Activated CD4-positive, alpha-beta T cell treated with anti-CD3 and anti-CD28 coated beads for 48 hours (primary cell): ENCODE measurements at places on chromosomes 5 and 9.

GRCh38 chr9:37410969-37411785, 11.3 kb upstream of the GRHPR start:
- DNase-seq = peak; percentile 56

DNA sequence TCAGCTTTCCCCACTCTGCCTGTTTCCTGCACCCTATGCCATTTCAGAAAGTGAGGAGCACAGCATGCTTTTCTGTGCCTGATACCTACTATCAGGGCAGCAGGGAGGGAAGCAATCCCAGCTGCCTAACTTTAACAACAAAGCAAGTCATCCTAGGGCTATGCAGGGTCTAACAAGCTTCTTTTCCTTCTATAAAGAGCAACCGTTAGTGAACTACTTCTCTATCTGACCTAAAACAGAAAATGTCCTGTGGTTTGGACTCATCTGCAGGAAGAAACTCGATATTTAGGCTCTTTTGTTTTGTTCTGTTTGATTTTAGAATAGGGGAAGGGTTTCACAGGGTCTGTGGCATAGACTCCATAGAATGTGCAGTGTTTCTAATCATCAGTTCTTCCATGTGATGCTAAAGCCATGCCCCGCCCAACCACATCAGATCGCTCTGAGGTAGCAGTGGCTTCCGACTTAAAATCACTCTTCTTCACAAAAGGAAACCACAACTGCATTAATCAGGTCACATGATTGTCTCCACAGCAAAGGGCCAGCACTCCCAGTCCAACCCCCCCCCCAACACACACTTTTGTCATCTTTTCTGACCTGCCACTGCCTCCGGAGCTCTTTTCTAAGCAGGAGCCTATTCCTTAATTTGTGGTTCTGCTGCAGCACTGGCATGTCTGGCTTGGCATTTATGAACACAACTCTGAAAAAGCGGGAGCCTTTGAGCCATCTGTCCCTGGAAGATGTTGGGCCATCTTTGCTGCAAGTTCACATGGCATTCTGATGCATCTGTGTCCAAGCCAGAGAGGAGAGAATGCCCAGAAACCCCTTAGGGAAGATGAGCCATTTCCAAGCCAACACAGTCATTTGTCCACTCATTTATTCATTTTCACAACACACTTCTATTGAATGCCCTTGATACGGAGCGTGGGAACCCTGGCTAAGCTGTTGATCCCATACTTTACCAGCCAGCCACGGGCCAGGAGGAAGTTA, 71.6 kb downstream of the CFAP90 start:
- no peak for DNase-seq

GRCh38 chr5:86824637-86825036, 206.9 kb downstream of the COX7C start:
- DNase-seq = no peak

DNA sequence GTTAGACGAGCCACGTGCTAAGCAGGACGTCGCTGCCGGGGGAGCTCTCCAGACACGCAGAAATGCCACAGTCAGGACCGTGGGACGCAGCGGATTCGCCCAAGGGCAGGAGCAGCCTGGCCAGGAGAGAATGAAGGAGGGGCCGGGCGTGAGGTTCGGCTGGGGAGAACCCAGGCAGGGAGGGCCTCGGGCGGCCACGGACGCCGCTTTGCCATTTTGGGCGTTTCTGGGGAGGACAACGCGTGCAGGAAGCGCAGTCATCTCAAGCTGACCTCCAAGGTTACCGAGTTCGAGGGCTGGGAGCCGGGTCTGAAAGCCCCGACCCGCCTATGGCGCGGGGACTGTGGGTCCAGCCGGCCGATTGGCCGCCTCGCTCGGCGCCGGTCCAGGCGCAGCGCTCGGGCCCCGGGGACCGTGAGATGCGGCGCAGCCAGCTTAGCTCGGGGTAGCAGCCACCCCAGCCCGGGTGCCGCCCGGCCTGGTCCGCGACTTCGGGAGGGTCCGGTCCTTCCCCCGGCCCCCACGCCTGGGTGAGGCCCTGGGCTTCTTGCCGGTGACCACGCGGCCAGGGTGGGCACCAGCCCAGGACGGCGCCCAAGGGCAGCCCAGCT, 760 bp upstream of the MAN1B1 start:
- peak; percentile 57 for DNase-seq

DNA sequence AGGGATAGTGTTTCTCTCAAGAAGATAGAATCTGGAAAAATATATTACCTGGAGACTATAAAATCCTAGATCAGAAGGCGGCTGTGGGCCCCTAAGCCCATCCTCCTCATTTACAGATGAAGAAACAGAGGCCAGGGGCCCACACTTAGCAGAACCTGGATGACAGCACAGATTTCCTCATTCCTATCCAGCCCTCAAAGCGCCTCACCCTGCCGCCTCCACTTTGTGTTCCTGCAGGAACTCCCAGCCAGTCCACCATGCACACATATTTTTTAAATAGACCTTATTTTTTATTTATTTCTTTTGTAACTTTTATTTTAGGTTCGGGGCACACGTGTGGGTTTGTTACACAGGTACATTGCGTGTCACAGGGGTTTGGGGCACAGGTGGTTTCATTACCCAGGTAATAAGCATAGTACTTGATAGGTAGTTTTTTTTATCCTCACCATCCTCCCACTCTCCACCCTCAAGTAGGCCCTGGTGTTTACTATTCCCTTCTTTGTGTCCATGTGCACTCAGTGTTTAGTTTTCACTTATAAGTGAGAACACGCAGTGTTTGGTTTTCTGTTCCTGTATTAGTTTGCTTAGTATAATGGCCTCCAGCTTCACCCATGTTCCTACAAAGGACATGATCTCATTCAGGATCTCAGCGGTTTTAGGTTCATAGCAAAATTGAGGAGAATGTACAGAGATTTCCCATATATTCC, 85.5 kb upstream of the MAP1B start:
- DNase-seq = no peak

DNA sequence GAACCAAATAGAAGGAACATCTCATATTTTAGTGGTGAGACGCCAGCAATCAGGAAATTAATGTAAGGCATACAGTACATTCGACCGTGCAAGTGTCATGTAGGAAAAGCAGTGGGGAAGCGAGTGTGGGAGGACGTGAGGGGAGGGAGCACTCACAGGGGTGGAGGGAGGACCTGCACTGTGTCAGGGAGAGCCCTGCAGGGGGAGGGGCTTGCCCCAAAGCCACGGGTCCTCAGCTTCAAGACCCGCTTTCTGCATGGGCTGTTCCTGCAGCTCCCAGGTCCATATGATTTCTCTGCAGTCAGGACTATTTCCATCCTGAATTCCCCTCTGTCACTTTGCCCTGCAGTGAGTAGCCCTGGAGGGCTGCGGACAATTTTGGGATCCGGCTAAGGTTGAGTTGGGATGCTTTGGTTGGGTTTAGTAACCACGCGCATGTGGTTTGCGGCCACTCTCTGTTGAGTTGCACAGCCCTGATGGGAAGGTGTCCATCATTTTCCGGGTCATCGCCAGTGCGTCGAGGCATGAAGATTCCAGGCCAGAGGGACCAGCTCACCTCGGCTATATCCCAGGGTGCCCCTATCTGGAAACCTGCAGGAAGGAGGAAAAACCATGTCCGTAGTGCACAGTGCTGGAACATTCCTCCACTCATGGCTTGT, 61.9 kb downstream of the IRX1 start:
- no peak for DNase-seq

DNA sequence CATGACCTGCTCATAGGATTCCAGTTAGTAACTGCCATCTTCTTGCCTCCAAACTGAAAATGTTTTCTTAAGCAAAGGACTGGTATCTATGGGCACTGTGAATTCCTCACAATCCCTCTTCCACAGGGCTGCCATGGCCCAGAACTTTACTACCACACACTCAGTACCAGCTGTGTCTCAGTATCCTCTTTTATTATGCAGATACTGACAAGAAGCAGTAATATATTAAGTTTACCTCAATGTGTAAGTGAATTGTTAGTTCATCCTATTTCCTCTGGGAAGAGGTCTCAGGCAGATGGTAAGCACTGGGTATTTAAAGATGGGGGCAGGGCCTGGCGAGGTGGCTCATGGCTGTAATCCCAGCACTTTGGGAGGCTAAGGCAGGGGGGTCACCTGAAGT, 320.8 kb upstream of the RFX3 start:
- no peak for DNase-seq

GRCh38 chr5:100772548-100772947, 130.5 kb downstream of the ST8SIA4 start:
- no peak for DNase-seq

DNA sequence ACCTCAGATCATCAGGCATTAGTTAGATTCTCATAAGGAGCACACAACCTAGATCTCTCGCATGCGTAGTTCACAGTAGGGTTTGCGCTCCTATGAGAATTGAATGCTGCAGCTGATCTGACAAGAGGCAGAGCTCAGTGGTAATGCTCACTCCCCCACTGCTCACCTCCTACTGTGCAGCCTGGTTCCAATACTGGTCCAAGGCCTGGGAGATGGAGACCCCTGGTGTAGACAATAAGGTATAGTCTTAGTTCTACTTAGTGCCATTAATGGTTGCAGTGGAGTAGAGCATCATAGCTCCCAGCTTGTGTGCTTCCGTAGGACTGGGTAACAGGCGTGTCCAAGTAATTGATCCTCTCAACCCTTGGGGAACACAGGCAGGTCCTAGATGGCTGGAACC, 70.4 kb upstream of the ANKRD55 start:
- DNase-seq = no peak

DNA sequence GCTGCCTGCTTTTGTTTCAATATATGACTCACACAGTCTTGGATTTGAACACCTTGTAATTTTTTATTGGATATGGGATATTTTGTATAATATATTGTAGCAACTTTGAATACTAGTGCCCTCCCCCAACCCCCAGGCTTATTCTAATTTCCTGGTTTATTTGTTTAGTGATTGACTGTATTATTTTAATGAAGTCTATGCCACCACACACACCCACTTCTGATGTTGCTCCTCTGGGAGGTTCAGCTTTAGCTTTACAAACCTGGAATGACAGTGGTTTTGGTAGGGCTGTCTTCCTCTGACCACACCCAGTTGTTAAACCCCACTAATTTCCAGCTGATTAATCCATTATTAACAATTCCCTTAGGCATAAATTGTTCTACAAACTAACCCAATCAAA, 206.1 kb upstream of the NFIL3 start:
- DNase-seq = no peak

- DNase-seq = no peak
Observed at GRCh38 chr9:5425006-5425628, 12.6 kb downstream of the PLGRKT start.

DNA sequence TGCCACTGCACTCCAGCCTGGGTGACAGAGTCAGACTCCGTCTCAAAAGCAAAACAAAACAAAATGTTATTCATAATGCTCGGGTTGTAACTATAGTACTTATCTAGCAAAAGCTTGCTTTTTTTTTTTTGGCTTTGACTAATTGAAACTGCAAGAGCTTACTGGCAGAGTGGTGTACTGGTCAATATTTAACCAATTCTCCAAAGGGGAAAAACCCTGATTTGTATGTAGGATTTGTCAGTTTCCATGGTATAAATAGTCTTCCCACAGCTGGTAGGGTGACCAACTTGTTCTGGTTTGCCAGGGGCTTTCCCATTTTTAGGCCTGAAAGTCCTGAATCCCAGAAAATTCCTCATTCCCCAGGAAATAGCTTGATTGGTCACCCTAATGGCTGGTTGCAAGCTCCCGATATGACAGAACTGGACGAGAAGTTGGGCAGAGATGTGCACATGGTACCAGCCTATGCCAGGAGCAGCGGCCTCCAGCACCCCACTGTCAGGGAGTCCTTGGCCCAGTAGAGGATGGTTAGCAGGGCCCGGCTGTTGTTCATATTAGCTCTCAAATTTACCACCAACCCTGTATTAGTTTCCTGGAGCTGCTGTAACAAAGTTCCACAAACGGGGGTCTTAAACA, 58.0 kb downstream of the FXN start:
- DNase-seq = no peak

GRCh38 chr5:78778538-78778937, 130.0 kb upstream of the LHFPL2 start:
- no peak for DNase-seq

GRCh38 chr9:15304632-15305031, 2.4 kb downstream of the TTC39B start:
- DNase-seq = no peak

DNA sequence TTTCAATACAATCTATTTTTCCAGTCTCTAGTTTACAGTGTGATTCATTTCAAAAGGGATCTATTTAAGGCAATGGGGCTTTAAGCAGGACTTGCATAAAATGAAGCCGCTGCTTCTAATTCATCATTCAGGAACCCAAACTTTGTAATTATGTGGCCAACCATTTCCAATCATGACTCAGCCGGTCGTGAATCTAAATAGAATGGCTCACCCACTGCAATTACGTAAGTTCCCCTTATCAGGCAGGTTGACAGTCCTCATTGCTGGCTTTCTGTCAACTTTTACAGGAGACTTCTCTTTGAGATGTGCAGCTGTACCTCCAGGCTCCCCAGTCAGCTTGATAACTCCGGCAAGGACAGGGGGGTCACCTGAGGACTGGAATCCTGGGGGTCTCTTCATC, 152.8 kb upstream of the DAP start:
- no peak for DNase-seq

DNA sequence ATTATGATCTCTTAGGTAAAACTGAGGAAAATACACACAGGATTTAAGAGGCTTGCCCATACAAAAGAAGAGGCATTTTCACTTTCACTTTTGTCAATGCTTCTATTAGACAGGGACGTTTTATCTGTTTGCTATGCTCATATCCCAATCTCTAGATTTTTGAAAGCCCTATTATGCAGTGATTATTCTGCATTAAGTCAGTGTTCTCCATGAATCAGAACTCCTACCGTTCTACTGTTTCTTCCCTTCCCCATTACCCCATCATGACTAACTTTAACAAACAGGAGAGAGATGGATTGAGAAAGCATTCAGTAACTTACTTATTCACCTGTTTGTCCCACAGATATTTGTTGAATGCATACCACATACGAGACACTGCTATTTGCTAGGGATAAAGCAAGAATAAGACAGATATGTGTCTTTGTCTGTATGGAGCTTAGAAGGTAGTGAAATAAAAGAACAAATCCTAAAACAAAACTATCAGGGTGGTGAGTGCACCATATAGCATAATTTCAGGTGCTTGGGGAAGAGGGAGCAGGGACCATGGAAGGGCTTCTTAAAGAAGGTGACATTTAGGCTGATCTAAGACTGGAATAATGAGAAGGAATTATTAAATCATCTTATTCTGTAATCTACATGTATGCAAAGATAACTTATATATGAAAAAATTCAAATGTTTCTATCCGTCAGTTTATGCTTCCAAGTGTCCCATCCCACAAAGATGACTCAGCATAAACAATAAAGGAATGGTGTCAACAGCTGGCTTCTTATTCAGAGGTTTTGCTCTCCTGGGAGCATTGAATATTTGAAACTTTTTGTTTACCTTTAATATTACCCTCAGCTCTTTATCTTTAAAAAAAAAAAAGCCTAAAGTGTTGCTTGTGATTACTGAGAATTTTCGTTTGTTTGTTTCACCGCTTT, 328.1 kb downstream of the HINT1 start:
- no peak for DNase-seq
